NCI-H1105 (cell line): ENCODE measurements at places on chromosomes 2 and 18.

DNA sequence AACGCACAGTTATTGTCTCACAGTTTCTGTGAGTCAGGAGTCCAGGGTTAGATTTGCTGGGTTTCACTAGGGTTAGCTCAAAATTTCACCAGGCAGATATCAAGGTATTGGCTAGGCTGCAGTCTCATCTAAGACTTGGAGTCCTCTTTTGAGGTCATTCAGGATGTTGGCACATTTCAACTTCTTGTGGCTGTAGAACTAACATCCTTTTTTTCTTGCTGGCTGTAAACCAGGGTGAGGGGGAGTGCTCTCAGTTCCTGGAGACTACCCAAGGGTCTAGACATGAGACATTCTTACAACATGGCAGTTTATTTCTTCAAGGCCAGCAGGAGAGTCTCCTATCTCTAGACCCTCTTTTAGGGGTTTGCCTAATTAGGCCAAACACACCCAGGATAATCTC, 12.8 kb upstream of the CAVIN2 start:
- DNase-seq, result no peak

- no peak for DNase-seq
Measured at GRCh38 chr18:28903306-28903705, 726.4 kb upstream of the CDH2 start.

DNA sequence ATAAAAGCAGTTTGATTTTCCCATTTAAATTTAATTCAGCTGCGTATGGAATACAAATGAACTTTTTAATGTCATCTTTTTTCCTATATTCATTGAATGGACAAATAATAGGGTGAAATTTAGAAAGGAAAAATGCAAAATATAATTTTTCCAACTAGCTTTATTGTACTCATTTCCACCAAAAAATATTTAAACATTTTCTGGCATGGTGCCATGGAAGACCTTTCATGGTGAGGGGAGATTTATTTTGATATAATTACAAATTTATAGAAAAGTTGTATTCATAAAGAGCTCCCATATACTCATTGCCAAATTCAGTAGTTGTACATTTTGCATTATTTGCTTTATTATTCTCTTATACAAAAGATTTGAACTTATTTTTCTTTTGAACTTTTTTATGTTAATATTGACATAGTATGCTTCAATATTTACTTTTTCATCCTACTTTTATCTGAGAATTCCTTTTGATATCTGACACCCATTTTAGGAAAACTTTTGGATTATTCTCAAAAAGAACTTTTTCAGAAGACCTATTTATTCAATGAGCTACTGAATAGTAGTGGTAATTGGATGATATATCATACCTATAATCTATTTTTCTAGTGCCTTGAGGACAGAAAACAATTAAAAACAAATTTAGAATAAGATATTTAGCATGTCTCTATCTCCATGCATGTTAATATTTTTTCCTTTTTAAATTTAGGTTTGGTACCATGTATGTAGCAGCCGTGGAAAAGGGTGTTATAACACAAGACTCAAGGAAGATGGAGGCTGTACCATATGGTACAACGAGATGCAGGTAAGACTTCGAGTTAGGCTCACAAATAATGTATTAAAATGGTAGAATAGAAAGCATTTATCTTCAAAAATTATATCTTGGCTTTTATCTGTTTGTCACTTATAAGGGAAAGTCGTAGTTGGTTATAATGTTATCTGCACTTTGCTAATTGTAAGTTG, 37.5 kb downstream of the DDX1 start:
- no peak for DNase-seq

- no peak for DNase-seq
Measured at GRCh38 chr18:53534695-53535094, 689.8 kb downstream of the MBD2 start.

- no peak for DNase-seq
Measured at GRCh38 chr2:121532347-121532766, 1.7 kb downstream of the RNU4ATAC start.
